Activated naive CD8-positive, alpha-beta T cell treated with anti-CD3 and anti-CD28 coated beads, Interleukin-2, amount 50 U/mL, for 24 hours (primary cell): ENCODE measurements at places on chromosomes 6 and 20.

GRCh38 chr6:143236151-143236798 lies 175.6 kb downstream of the AIG1 start:
- no peak for DNase-seq

GRCh38 chr6:33677143-33677660 lies 34.3 kb downstream of the UQCC2 start:
- no peak for DNase-seq

- no peak for DNase-seq
These were observed 38.8 kb downstream of the SLC22A1 start for GRCh38 chr6:160160450-160160849.

DNA sequence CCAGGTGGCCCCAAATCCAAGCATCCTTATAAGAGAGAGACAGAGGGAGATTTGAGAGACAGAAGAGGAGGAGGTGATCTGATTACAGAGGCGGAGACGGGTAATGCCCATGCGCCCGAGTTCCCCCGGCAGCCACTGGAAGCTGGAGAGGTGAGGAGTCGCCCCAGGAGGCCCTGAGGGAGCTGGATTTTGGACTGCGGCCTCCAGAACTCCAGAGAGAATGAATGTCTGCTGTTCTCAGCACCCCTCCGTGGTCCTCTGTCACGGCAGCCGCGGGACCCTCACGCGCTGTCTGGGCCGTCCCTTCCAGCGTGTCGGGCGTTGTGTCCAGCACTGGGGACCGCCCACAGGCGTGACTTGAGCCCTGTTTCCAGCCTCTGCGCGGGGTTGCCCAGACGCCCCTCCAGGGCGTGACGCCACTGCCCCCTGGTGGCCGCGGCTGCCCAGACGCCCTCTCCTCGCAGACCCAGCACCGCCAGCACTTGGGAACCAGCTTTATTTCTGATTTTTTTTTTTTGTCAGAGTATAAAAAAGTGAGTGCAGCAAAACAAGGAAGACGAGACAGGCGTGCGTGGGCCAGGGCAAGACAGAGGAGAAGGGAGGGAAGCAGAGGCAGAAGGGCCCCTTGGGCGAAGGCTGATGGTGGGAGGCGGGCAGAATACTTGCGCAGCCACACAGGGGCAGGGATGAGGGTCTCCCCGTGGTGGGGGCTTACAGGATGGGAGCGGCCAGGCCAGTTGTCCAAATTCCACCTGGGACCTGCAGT lies 4.1 kb upstream of the ZNF512B start:
- DNase-seq = peak; percentile 89

- DNase-seq = no peak
These were observed 2.1 kb downstream of the KIAA0319 start for GRCh38 chr6:24643920-24644319.

DNA sequence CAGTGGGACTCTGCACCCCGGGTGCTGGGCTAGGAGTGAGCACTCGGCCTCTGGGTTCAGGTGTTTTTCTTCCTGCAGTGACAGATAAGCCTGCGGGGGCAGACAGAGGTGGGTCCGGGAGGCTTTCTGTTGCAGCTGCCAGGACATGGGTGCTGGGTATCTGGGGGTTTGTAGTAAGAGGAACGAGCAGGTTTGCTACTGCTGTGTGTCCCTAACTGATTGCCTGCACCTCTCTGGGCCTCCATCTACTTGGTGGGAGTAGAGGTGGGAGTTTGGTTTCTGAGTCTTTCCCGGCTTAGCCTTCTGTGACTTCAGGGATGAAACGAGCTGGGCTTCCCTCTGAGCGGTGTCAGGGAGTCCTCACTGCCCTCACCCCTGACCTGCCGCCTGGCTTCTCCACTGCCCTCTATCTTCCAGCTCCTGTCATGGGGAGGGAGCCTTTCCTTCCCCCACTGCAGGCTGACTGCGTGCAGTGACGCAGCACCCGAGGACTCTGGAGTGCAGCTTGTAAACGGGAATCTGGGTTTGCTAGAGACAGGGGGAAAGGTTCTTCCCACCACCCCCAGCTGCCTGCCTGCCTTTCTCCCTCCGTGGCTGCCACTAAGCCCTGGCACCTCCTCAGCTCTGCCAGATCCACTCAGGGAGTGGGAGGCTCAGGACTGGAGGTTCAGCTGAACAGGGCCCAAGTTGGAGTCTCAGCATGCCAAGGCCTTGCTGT lies 6.7 kb downstream of the DLGAP4 start:
- DNase-seq = no peak

DNA sequence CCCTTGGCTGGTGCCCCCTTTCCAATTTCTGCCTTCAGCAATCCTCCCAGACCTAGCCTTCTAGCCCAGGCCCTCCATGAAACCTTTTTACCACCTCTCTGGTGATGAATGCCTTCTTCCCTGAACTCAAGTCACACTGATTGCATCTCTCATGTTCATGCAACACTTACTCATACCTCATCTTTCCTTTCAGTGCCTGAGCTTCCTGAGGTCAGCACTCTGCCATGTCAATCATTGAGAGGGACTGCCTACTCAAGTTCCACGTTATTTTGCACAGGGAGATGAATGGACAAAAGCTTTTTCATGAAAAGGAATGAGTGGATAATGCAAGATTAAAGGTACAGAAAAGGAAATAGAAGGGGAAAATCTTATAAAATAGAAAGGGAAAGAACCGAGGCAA lies 60.1 kb upstream of the PLEKHG1 start:
- DNase-seq = no peak

- DNase-seq = no peak
These were observed 50.0 kb upstream of the CNR1 start for GRCh38 chr6:88216182-88216581.

- DNase-seq = no peak
These were observed 8.2 kb downstream of the CDC25B start for GRCh38 chr20:3804254-3804751.

DNA sequence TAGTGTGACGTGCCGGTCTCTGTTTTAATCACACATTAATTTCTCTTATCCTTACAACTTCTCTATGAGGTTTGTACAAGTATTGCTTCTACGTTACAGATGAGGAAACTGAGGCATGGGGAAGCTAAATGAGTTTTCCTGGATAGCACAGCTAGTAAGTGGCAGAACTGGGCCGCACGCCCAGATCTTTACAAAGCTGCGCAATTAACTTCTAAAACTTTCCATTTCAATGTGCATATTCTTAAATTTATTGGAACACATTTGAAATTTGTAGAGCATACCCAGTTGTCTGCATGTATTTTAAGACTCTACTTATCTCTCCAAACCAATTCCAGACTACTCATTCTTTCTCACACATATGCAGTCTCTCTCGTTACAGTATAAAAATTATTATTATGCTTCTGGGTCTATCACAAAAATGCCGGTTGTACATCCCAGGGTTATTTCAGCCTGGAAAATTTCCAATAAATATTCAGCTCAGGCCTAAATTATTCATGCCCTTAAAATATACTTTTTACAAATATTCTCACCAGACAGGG lies 10.2 kb upstream of the PERP start:
- DNase-seq = no peak

- no peak for DNase-seq
These were observed 81.3 kb downstream of the AK9 start for GRCh38 chr6:109609737-109610136.

DNA sequence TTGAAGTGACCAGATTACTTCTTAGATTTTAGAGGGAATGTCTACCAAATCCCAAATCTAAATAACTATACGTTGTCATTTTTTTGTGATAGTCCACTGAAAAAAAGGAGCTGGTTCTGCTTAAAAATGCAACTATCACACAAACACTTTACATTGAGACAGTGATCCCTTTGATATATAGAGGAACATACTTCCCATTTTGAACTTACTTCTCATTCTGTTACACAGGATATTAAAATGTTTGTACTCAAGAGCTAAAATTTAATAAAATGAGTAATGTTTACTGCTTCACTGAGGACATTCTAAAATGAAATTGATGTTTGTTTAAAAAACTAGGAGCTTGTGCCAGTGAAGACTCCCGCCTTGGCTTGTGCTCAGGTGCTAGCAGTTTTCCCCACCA lies 174.1 kb downstream of the CARMIL1 start:
- DNase-seq = no peak

DNA sequence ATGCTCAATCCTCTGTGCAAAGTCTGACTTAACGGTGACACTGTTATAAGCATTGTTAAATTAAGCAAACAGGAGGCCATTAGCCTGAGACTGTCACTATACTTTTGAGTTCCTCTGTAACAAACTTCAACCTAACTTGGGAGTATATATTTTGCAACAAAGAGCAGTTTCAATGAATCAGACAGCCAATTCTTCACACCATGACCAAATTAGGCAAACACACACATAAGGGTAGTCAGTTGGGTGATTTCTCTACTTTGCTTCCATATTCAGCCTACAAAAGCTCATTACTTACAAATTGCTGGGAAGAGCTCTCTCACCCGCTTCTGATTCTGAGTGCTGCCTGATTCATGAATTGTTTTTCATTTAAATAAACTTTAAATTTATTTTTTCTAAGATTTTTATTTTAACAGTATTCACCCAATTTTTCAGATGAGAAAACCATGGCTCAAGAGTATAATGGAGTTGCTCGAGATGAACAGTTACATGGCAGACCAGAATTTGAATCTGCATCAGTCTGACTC lies 60.5 kb downstream of the HACE1 start:
- no peak for DNase-seq

GRCh38 chr6:163263998-163264661 lies 150.4 kb upstream of the QKI start:
- no peak for DNase-seq

- peak; percentile 82 for DNase-seq
These were observed 7.1 kb downstream of the HSPA1B start for GRCh38 chr6:31834367-31835250.

DNA sequence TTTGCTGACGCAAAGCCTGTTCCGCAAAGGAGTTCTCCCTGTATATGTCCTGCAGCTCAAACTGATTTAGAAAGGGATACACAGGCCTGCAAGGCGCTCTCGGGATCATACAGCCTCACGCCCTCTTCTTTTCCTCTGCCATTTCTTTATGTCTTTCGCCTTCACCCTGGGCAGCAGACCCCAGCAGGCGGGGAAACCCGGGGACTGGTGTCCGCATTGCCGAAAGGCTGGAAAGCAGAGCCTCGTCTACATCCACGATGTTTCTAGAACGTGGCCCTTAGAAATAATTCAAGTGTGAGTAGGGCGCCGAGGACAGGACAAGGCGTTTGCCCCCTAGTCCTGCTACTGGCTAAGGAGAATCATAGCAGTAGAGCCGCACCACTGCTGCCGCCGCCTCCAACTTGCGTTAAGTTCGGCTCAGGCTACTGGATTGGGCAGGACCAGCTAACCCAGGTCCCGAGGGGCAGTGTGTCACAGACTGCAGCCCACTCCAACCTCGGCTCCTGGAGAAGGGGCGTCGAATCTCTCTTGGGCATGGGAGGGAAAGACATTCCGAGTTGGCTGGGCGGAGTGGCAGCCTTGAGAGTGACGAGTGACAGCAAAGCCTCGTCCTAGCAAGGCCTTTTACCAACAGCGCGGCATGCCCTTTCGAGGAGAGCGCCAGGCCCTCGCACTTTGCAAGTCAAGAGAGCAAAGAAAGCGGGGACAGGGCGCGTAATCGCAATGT lies 2.6 kb upstream of the TBX18 start:
- no peak for DNase-seq
